Pancreas (tissue), 10 donors: ENCODE measurements at places on chromosomes 1 and 21. TPM values are rescaled to one million over a fixed set of nuclear protein-coding genes. Genes with fewer than 3 reads are reported as not detected.

DNA sequence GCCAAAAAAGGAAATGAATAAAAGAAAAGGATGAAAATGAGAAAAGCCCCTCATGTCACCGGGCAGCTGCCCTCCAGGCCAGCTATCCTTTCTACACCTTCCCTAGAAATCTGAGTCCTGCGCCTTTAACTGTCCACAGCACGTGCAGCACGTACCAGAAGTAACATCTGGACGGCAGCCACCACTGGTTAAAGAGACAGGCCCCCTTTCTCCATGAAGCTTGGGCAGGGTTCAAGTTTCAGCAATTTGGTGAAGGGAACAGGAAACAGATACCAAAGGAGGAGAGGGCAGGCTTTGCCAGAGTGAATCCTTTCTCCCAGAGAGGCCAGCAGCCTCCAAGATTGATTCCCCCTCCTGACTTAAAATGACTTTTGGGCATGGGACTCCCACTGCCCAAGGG, 3.6 kb upstream of the KIAA2013 start:
- peaks cover 18% of the 10 kb centered on the region for H3K4me1 ChIP-seq
- H3K27me3 ChIP-seq: no peaks in the 10 kb centered on the region
- H3K4me3 ChIP-seq: no peak overlapping the region
- peak; percentile 61 for DNase-seq
- H3K27ac ChIP-seq: no peak overlapping the region

ADCY10 gene
- polyA plus RNA-seq: 0.19 TPM

NBPF4 gene
- polyA plus RNA-seq: not detected

ADGRL4 gene
- 3.3 TPM for polyA plus RNA-seq

- no peaks in the 10 kb centered on the region for H3K36me3 ChIP-seq
- H3K4me1 ChIP-seq: no peaks in the 10 kb centered on the region
- no peak for DNase-seq
- H3K4me3 ChIP-seq: no peak overlapping the region
Measured at GRCh38 chr1:200473698-200474371, 64.0 kb upstream of the ZNF281 start.

DNA sequence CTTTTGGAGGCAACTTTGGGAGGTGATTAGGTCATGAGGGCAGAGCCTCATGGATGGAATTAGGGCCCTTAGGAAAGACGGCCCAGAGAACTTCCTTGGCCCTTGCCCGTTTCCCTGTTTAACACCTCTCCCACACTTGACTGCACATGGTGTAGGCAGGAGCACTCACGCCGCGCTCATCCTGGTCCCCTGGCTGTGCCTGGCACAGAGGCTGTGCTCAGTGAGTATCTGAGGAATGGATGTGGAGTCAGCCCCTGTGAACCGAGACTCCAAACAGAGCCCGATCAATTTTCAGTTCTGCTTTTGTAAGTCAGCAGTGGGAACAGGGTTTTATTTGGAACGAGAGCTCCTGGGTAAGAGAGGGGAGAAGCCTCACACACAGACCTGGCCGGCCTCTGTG, 29.8 kb upstream of the ETV3 start:
- H3K4me3 ChIP-seq: no peak overlapping the region
- no peaks in the 10 kb centered on the region for H3K4me1 ChIP-seq
- no peaks in the 10 kb centered on the region for H3K36me3 ChIP-seq
- H3K27ac ChIP-seq: no peak overlapping the region
- H3K27me3 ChIP-seq: no peaks in the 10 kb centered on the region

UHMK1 gene
- 4.3 TPM for polyA plus RNA-seq

TACSTD2 gene
- polyA plus RNA-seq: 132 TPM

AVPR1B gene
- polyA plus RNA-seq: 1.1 TPM

DNA sequence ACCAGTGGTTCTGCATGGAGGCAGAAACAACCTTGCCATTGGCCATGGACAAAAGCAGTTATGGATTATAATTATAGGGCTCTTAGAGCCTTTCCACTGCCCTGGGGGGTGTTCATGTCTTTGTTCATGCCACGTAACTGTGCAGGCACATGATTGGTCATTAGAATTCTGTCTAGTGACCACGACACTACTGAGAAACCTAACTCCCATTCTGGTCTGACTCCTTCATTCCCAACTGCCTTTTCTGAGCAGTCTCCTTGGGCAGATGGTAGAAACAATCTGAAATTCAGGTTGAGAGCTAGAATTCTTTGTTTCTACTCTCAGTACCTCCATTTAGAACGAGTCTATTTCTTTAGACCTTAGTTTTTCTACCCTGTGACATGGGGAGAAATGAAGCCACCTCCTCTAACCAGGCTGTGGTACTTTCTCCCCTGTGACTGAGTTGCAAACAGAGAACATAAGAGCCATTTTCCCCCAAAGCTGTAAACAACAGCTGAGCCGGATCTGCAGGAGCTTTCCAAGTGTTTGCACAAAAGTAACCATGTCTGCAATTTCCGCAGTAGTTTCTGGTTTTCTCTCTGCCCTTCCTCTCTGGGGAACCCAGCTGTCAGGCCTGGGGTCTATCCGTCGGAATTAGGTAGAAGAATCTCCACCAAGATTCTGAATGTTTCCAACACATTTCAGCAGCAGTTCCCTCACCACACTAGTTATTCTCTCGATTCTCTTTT, 37.7 kb upstream of the IPO9 start:
- H3K27ac ChIP-seq: no peak overlapping the region
- H3K36me3 ChIP-seq: no peaks in the 10 kb centered on the region
- DNase-seq: no peak
- H3K27me3 ChIP-seq: no peaks in the 10 kb centered on the region
- no peak overlapping the region for H3K4me3 ChIP-seq
- H3K4me1 ChIP-seq: no peaks in the 10 kb centered on the region

NGF gene
- 1.1 TPM for polyA plus RNA-seq

DNA sequence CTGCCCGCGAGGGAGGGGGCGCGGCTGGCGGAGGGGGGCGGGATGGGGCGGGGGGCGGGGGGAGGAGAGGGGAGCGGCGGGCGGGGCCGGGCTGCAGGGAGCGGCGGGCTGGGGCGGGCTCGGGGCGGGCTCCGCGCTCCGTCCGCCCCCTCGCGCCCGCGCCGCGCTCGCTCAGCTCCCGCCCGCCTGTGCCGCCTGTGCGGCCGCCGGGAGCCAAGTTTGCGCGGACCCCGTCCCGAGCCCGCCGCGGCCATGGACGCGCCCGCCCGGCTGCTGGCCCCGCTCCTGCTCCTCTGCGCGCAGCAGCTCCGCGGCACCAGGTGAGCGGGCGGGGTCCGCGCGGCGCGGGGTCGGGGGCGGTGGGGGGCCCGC, at the start of gene GABRD:
TSS of gene GABRD (plus strand) at position 174 of the 372 bp plus-strand sequence. CDS start at position 253, 79 bp downstream.
- H3K36me3 ChIP-seq: no peaks in the 10 kb centered on the region
- no peaks in the 10 kb centered on the region for H3K4me1 ChIP-seq
- no peak within 1 kb of the TSS for H3K27ac ChIP-seq
- peaks cover 6% of the 10 kb centered on the region for H3K27me3 ChIP-seq
- DNase-seq: no peak

NR5A2 gene
- 29.6 TPM for polyA plus RNA-seq

NHLH2 gene
- 0.12 TPM for polyA plus RNA-seq

LDLRAD1 gene
- polyA plus RNA-seq: 0.21 TPM

- no peak for DNase-seq
- no peaks in the 10 kb centered on the region for H3K36me3 ChIP-seq
- H3K4me1 ChIP-seq: no peaks in the 10 kb centered on the region
- no peaks in the 10 kb centered on the region for H3K27me3 ChIP-seq
Measured at GRCh38 chr1:170518965-170519364, 13.0 kb upstream of the GORAB start.

GRCh38 chr1:112332176-112333150, 63.6 kb upstream of the CTTNBP2NL start:
- H3K4me1 ChIP-seq: no peaks in the 10 kb centered on the region
- no peaks in the 10 kb centered on the region for H3K27me3 ChIP-seq
- DNase-seq: no peak
- no peak overlapping the region for H3K27ac ChIP-seq
- no peak overlapping the region for H3K4me3 ChIP-seq

- H3K36me3 ChIP-seq: no peaks in the 10 kb centered on the region
- peaks cover 6% of the 10 kb centered on the region for H3K27me3 ChIP-seq
- H3K27ac ChIP-seq: no peak overlapping the region
- H3K4me1 ChIP-seq: peaks cover 8% of the 10 kb centered on the region
- no peak for DNase-seq
Measured at GRCh38 chr1:99648107-99648506, 2.2 kb downstream of the PALMD start.
